Dermis microvascular lymphatic vessel endothelial cell (primary cell): ENCODE measurements at places on chromosomes 5 and 9. TPM values are rescaled to one million over a fixed set of nuclear protein-coding genes. Genes with fewer than 3 reads are reported as not detected.
A peak's percentile ranks its signal among the peaks of the same experiment; 100 is the strongest.

- no peak for DNase-seq
Observed at GRCh38 chr9:123354806-123355508, 1.0 kb upstream of the CRB2 start.

DNA sequence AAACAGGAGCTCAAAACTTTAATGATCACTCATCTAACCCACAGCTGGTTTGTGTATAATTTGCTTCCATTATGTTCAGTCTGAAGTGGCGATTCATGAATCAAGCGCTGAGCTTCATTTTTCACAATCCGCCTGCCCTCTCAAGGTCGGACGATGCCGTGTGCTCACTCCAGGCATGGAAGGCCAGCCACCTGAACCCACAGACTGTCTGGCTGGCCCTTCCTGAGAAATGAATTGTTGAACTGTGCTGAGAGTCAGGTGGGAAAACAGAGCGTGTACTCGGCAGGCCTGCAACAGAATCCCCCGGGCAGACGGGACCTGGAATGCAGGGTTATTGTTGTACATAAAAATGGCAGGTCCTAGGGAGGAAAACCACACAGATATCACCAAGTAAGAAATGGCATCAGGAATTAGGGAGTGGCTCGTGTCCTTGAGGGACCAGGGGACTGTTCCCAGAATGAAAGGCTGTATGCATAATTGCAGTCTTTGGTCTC, 375.7 kb downstream of the IRX2 start:
- DNase-seq: no peak

DNA sequence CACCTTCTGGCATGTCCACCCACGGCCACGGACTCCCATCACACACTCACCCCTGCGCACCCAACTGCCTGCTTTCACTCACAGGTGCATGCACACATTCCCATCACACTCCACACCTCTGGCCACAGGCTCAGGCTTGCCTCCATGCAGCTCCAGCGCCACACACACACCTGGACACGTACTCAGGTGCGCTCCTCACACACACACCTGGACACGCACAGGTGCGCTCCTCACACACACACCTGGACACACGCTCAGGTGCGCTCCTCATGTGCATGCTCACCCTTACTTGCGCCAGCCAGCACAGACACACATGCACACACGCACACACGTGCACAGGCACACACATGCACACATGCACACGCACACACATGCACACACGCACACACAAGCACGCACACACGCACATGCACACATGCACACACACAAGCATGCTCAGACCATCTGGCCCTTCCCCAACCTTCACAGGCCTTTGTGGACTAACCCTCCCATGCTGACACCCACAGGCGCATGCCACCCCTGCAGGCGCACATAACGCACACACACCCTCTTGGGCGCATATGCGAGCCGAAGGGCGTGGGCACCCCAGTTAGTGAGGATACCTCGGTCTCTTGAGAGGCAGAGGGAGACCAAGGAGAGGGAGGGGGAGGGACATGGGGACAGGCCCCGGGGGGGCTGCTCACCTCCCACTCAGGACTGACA, 8.3 kb downstream of the GRIN1 start:
- no peak for DNase-seq

- no peak for DNase-seq
Observed at GRCh38 chr9:97752274-97752673, 55.1 kb upstream of the XPA start.

The ERCC6L2 gene
- total RNA-seq: 32.1 and 41.7 TPM in 2 replicates

DNA sequence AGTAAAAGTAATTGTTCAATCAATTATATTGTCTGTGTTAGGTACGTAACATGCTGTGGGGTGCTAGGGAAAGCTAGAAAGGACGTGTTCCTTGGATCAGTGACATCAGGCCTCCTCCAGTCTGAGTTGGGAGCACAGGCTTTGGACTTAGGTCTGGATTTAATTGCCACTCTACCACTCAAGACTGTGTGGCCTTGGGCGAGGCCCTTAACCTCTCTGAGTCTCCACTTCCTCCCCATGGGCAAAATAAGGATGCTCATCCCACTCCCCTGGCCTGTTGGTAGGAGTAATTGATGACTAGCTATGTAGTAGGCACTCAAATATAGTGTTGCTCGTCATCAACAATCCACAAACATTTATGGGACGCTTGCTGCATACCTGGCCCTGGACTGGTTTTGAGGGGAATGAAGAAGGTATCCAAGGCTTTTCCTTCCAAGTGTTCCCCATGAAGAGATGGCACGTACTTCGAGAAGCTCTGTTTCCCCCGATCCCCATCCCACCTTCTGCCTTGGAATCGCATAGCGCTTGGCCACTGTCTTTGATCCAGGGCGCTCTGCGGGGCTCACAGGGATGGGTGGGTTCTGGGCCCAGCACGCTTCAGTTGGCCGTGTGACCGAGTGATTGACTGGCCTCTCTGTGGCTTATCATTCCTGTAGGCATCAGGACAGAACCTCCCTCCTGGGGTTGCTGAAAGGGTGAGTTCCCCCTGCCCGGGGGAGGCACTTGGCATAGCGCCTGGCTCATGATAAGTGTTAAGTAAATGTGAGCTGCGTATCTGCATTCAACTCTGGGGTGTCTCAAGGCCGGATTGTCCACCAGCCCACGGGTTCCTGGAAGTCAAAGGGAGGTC, 8.1 kb downstream of the FGF18 start:
- no peak for DNase-seq

DNA sequence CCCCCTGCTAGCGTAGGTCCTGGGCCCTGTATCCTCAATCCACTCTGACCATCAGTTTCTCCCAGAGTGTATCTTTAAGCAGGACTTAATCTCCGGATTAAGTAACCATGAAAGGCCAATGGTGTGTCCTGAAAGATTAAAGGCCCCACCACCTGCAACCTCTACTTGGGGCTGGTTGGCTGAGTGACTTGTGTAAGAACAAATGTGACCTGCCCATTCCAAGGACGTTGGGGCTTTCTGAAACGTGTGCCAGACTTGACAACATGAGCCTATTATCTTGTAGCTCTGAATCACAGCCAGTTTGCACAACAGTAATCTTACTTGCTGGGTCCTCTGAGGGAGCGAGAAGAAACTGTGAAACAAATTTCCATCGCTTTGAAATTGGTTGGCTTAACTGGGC, 3.1 kb upstream of the PRELID2 start:
- no peak for DNase-seq

The CCL21 gene
- 1.8 and 12.0 TPM in 2 replicates for total RNA-seq

DNA sequence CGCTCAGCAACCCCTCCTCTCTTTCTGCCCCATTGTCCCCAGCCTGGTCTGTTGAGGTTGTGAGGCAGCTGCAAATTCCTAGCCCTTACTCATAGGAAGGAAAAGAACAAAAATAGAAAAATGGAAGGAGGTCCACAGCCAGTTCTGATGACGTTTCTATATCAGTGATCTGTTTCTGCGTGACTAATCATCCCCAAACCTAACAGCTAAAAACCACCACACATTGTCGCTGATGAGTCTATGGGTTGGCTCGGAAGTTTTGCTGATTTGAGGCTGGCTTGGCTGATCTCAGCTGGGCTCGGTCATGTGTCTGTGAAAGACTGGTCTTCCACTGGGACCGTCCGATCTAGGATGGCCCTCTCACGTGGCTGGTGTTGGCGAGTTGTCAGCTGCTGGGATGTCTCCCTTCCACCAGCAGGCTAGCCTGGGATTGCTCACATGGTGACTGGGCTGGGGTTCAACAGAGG, 200.6 kb upstream of the ZNF618 start:
- DNase-seq: peak; percentile 99

The FRMD3 gene
- 0.76 and 2.8 TPM in 2 replicates for total RNA-seq

DNA sequence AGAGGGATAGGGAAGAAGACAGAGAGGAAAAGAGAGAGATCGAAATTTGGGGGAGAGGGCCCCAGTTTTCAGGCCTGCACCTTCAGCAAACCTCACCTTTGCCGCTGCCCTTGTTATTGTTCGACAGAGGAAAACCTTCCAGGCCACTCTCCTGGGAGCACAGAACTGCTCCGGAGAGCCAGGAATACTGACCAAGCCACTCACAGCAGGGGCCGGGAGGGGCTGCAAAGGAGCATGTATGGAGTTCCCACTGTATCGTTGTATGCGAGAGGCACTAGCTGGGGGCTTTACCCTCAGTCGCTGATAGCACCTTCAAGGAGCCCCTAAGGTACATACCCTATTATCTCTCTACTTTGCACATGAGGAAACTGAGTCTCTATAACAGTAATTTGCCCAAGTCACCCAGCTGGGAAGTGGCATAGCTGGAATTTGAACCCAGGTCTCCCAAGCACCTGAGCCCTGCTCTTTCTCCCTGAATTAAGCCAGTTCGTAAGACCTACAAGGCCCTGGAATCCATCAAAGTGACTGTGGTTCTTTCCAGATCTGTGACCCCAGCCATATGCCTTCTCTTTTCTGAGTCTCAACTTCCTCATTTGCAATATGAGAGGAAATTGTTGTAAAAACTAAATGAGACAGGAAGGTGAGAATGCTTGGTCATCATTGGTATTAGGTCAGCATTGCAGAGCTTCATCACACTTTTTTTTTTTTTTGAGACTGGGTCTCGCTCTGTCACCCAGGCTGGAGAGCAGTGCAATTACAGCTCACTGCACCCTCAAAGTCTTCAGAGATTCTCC, 21.0 kb upstream of the FOXE1 start:
- no peak for DNase-seq

- no peak for DNase-seq
Observed at GRCh38 chr9:36876056-36876455, 158.0 kb downstream of the PAX5 start.

DNA sequence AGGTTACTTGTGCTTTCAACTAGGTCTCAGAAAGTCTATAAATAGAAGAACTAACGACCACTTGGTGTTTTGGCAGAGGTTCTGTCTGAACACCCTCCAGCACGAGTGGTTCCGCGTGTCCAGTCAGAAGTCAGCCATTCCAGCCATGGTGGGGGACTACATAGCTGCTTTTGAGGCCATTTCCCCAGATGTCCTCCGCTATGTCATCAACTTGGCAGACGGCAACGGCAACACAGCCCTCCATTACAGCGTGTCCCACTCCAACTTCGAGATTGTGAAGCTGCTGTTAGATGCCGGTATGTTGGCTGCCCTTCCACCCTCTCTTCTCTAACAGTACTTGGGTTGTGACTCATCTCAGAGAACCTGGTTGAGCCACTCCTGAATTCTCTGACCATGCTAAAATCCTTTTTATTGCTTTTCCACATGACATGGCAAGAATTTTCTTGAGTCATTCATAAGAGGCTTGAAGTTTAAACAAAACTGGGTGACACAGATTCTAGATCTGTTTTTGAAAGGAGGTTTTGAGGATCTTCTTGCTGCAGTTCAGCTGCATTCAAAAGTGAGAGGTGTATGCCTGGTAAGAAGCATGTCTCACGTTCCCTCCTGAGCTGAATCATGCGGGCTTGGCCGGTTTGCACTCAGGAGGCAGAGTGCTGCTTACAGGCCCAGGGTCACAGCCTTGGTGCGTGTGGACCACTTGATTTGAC, 103.1 kb upstream of the DMRT1 start:
- no peak for DNase-seq

The CCL27 gene
- total RNA-seq: not detected in 2 replicates

- no peak for DNase-seq
Observed at GRCh38 chr5:13624283-13625074, 320.0 kb downstream of the DNAH5 start.

The IFNB1 gene
- not detected in 2 replicates for total RNA-seq

DNA sequence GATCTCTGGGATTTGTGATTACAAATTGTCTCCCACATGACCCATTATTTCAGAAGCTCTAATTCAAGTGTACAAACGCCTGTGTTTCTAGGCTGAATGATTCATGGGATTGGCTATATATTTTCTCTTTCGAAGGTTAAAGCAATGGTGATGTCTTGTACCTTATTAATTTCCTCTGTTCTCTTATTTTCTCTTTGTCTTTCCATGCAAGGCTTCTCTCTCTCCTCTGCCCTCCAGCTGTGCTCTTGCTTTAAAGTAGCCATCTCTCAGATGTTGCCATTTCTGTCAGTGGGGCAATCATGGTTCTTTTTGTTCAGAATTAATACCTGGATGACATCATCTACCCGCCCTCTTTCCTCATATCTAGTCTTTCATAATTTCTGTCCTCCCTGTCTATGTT, 184.3 kb upstream of the ATP10B start:
- DNase-seq: no peak

- DNase-seq: no peak
Observed at GRCh38 chr9:30982301-30982700, 1402.1 kb upstream of the ACO1 start.

DNA sequence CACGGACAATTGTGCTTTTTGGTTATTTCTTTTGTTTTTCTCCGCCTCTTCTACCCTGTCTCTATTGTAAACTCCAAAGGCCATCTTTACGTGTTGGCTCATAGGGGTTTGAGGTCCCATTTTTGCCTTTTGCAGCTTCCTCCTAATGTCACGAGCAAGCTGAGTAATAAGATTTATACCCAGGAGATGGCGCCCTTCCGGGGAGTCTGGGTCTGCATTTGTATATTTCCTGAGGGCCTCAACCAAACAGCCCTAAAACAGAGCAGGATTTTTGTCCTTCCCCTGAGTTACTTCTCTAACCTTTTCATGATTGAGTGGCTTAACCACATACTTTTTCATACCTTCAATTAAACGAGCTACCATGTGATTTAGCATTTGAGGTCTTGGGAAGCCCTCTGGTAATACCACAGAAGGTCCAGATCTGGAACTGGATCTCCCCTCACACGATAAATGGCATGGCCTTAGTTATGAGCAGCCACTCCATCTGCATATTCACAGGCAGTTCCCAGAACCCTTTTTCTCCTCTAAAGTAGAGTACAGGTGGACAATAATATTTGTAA, 11.2 kb upstream of the CFAP95 start:
- DNase-seq: no peak

GRCh38 chr9:19026375-19026774, 6.6 kb downstream of the SAXO1 start:
- DNase-seq: no peak

- no peak for DNase-seq
Observed at GRCh38 chr5:28374492-28374967, 1336.1 kb upstream of the CDH9 start.

GRCh38 chr9:133590231-133590855, 18.8 kb downstream of the FAM163B start:
- no peak for DNase-seq

DNA sequence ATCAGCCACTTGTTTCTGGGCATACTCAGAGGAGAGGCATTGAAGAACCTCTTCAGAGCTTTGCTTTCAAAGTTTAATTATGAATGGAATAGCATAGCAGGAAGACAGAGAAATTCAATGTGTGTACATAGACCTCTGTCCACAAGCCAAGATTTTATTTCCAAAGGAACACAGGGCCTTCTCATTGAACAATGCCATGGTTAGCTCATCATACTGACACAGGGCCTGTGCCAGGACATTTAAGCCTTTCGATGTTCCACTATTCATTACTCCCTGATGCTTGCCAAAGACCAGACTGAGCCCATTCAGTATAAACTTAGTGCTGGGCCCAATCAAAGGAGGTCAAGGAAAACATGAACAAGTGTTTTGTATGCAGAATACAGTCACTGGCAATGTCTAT, 280.8 kb downstream of the FBXL17 start:
- DNase-seq: peak; percentile 59

- DNase-seq: peak; percentile 35
Observed at GRCh38 chr9:137461663-137462395, 2.7 kb upstream of the NSMF start.
